GM12865 (cell line): ENCODE measurements at places on chromosomes 4 and X.
A peak's percentile ranks its signal among the peaks of the same experiment; 100 is the strongest.

DNA sequence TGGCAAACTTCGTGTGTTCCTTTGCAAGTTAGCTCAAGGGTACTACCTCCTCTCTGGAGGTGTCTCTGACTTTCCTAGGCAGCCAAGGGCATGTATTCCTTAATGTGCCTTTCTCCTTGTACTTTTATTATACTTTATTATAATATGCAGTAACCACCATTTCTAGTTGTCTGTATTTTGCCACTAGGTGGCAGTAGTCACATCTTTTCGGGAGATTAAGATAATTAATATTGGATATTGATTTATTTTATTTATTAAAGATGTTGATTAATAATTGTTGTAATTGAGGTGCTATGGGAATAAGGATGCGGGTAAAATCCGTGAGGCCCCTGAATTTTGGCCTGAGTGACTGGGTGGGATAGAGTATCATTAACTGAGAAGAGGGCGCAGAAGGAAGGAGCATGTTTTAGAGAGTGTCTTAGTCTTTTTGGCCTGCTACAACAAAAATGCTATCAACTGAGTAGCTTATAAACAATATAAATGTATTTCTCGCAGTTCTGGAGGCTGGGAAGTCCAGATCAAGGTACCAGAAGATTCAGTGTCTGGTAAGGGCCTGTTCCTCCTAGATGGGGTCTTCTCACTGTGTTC lies 153.3 kb downstream of the TMEM164 start:
- no peak for DNase-seq

GRCh38 chr4:170682558-170683294 lies 593.0 kb upstream of the AADAT start:
- no peak for DNase-seq

GRCh38 chrX:118698516-118699170 lies 28.8 kb upstream of the IL13RA1 start:
- no peak for DNase-seq

- peak; percentile 0 for DNase-seq
Measured at GRCh38 chr4:2790583-2791517, 2.0 kb upstream of the SH3BP2 start.

GRCh38 chr4:52743444-52744019 lies 7.7 kb downstream of the ERVMER34-1 start:
- DNase-seq, result no peak

GRCh38 chr4:40205259-40206198 lies 8.7 kb downstream of the RHOH start:
- peak; percentile 95 for DNase-seq

DNA sequence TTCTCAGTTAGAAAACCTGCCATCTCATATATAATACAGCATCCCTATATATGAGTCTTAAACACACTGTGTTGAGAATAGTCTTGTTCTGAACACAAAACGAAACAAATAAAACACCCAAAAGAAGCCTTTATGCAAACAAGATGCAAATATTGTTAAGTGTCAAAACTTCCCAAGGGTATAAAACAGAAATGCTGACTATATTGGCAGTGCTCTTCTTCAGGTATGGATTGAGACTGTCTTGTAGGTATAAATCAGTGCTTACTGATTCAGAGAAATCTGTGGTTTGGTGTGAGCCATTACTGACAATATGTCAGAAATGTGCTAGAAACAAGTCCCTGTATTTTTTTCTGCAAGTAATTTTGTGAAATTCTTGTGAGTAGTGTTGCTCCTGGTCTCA lies 82.8 kb upstream of the CTSO start:
- peak; percentile 17 for DNase-seq

DNA sequence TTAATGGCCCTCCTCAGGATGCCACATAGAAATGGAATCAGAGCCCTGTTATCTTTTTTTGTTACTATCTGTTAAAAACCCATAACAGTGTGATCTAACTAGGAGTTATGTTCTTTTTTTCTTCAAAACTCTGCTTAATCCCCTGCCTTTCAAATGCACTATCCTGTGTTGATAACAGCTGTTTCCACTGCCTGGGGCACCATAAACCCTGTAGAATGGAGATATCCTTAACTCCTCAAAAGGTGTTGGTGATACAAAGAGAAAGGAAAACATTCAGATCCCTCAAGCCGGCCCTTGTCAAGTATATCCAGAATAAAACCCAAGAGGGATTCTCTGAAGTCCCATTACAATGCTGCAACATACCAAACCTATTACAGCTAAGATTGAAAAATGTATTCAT lies 108.6 kb downstream of the ACTRT1 start:
- DNase-seq, result no peak

DNA sequence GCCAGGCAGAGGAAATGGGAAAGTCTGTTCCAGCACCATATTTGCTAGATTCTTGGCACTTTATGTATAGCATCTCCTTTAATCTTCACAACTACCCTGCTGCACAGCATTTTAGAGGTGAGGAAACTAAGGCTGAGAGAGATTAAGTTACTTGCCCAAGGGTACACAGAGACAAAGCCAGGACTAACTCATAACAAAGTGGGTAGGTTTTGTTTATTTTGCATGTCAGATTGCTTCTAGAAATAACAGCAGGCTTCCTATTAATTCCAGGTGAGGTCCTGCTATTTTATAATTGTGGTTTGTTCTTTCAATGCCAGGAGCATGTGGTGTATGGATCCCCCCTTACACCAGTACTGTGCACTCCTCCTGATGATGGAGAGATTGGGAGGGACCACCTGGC lies 15.0 kb downstream of the TCEANC start:
- DNase-seq, result no peak

- no peak for DNase-seq
Measured at GRCh38 chr4:54167508-54167907, 61.6 kb upstream of the PDGFRA start.

DNA sequence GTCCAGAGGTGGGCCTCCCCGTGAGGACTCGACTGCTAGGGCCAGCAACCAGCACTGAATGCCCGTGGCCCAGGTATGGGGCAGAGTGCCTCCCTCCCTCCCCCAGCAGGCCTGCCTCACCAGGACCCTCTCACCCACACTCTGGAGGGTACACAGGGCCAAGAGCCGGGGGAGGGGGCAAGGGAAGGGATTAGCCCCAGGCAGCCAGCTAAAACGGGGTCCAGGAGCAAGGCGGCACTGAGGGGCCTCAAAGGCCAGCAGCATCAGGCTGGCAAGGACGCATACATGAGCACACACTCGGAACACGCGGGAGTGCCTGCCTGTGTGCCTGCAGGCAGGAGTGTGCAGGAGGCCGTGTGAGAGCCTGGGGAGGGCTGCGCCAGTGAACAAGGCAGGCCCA lies 18.3 kb upstream of the DUSP9 start:
- DNase-seq, result no peak

DNA sequence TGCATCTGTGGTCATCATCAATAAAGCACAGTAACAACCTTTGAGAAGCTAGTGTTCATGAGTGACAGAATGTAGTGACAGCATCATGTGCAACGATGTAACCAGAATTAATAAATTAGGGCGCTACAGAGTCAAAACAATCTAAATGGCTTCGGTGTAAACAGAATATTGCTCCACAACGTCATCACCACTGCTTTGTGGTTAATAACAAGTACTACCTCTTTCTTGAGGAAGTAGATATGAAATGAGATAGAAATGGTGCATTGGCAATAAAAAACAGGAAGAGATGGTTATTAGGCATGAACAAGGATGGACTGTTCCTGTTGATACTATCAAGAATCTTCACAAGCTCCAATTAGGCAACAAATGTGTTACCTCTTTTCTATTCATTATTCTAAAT lies 8.7 kb upstream of the PDHA2 start:
- DNase-seq, result no peak

- DNase-seq, result no peak
Measured at GRCh38 chrX:68983004-68983857, 154.4 kb downstream of the EFNB1 start.

DNA sequence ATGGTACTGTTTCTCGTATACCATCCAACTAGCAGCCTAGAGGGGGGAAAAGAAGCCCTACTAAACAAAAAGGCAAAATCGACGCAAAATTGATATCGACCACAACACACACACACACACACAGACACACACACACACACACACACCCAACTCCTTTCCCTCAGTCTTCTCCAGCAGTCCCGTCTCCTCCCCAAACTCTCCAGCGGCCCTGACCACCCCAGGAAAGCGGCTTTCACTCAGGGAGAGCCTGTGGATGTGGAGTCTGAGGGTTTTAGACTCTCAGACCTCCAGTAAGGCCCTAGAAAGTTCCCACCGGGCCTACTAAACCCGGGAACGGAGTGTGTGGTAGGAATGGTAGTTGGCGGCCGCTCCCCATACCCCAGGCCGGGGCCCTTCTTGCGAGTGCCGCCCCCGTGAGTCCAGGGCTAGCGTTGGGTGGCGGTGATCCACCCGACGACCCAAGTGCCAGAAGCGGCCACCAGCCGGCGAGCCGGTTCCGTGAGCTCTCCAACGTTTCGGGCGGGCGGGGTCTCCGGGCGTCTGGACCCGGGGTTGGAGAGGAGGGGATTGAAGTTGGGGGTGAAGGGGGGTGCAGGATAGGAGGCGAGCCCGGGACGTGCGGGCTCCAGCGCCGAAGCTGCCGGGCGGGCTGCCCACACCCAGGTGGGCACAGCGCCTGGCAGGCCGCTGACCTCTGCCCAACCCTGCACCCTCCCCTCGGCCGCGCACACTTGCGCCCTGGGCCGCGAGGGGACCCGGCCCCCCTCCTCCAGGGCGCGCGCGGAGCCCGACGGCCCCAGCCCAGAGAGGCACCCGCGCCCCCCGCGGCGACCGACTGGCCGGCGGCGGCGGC lies 13.7 kb downstream of the ARX start:
- no peak for DNase-seq

- no peak for DNase-seq
Measured at GRCh38 chr4:22428441-22428840, 87.4 kb downstream of the ADGRA3 start.

DNA sequence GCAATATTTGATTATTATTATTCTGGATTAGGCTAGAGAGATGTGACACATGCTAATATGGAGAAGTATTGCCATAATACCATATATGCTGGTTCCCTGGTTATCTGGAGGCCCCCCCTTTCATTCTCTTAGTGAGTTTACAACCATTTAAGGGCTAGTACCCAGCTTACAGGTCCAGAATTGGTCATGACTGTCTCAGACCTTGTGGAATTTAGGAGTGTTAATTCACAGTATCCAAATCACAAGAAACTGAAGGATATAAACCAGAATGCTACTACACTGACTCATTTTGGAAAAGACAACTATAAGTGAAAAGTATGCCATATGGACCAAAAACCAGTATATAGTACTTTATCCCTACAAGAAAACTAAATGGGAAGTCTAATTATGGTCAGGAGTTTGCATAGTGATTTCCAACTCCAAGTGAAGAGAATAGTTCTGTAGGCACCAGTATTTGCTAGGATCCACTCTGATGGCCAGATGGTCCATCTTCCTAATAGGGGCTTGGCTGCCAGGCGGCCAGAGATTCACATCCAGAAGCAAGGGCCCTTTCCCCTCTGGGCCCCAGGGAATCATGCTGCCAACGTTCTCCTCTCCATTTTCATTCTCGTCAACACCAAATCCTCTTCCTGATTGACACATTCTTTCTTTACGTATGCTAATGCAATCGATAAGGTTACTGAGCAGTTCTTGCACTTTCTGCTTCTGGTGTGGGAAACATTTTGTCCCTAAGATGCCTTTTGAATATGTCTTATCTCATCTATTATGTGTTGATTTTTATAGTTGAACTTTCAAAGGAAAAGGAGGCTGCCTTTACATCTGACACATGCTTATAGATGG lies 123.6 kb downstream of the SHROOM3 start:
- no peak for DNase-seq

DNA sequence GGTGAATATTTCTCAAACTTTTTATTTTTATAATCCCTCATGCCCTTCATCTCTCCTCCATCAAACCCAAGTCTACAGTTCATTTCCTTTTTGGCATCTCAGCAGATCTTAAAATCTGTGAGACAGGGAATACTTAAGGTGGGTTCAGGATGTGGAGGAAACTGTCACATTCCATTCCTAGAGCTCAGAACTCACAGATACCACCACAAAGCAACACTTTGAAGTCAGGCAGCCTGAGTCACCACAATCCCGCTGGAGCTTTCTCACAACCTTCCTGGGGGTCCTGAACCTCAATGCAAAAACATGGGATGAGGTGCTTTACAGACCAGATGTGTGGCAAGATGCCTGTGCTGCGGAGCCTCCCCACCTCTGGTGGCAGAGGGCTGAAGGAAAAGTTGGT lies 63.2 kb downstream of the HHIP start:
- no peak for DNase-seq
